Activated T-cell treated with anti-CD3 and anti-CD28 coated beads, Interleukin-2, amount 50 U/mL, for 1 hour (primary cell): ENCODE measurements at places on chromosomes 16 and 17.
A peak's percentile ranks its signal among the peaks of the same experiment; 100 is the strongest.

GRCh38 chr17:28612936-28613872, 781 bp downstream of the RSKR start:
- peak; percentile 39 for DNase-seq

- DNase-seq, result no peak
Observed at GRCh38 chr17:29129731-29130130, 50.5 kb downstream of the MYO18A start.

GRCh38 chr16:80739523-80739922, 64.9 kb downstream of the CDYL2 start:
- DNase-seq, result no peak

DNA sequence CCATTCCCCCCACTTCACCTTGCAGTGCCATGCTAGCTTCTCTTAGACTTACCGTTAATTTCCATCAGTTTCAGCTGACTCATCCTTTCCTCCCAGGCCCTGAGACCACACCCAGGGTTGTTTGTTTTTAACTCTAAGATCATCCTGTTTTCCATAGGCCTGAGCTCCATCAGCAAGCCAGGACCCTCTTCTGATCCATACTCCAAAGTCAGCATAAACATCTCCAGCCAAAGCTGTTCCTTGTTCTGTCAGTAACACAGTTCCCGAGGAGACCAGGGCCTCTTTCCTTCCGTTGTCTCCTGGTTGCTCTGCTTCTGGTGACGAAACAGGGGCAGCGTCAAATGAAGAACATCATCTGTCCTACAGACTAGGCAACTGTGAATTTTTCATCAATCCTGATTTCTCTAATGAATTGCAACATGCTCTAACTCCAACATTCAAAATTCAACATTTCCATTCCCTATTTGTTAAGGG, 83.8 kb upstream of the HNF1B start:
- DNase-seq, result no peak

- peak; percentile 45 for DNase-seq
Observed at GRCh38 chr16:57689762-57690558, 4.6 kb upstream of the DRC7 start.

GRCh38 chr17:56793531-56793930, 40.2 kb downstream of the C17orf67 start:
- no peak for DNase-seq

DNA sequence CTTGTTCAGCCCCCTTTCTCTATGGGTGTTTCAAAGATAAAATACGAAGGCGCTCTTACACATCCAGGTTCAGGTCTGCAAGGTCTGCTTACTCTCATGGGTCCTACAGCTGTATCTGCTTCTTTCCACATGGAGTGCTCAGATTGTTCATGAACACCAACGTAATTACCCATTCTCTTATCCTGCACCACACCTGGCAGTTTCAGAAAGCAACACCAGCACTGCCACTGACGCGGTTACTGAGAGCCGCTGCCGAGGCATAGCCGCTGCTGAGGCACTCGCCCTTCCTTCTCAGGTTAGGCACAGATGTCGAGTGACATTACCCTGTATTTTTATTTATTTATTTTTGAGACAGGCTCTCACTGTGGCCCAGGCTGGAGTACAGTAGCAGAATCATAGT, 147.1 kb downstream of the RPTOR start:
- DNase-seq, result no peak

DNA sequence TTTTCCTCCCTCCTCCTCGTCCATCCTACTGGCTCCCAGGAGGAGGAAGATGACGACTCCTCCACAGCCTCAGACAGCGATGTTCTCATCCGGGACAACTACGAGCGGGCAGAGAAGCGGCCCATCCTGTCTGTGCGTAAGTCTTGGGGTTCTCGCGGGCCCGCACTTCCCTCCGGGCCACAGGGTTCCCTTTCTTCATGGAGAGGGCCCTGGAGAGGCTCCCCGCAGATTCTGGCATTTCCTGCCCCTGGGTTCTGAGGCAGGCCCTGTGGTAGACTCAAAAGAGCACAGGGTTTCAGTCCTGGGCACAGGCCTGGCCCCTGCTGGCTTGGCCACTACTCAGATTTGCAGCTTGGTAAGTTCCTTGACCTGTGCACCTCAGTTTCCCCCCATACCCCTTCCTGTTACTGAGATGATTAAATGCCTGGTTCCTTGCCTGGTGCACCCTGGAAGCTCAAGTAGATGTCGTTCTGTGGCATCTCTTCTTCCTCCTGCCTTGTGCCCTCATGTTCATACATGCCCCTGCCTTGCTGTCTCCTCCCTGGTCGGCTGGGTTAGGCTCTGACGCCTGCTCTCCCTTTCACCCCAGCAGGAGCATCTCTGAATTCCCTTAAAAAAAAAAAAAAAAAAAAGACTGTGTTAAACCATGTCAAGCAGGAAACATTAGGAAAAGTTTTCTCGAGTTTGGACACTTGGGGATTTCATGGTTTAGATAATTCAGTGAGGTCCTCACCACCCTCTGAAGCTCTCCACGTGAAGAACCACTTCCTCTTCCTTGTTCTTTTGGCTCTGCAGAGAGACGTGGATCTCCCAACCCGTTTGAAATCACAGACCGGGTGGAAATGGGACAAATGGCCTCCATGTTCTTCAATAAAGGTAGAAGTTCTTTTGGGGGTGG, 14.3 kb upstream of the NAT9 start:
- no peak for DNase-seq

DNA sequence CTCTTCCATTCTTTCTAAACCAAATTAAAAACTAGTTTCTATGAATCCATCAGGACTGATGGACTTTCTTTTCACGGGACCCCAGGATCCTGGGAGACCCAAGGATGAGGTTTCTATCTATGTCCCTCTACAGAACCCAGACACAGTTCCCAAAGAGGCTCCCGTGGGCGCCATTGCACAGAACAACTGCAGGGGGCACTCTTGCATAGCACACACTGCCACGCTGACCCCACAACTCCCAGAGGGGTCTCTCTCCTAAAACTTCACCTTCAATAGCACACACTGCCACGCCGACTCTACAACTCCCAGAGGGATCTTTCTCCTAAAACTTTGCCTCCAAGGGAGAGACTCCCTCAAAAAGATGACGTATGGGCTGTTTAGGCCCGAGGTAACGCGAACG, 9.0 kb downstream of the ABR start:
- DNase-seq, result no peak

- no peak for DNase-seq
Observed at GRCh38 chr16:30700491-30700890, 1.5 kb downstream of the SRCAP start.

DNA sequence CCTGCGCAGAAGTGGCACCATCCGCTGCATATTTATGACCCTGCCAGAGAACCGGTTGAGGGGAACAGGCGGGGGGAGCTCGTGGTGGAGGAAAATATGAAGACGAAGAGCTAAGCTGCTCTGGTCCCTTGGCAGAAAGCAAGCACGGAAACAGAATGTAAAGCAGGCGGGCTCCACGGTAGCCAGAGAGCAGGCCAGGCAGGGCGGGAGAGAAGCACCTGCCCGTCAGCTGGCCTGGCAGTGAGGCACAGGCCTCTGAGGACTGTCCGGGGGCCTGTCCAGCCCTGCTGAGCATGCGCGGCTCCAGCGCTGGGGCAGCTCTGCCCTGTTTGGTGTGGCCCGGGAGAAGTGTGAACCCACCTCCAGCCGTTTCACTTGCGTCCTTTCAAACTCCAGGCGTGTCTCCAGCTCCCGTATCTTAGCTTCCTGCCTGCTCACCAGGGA, 46.7 kb downstream of the PIPOX start:
- DNase-seq, result no peak

DNA sequence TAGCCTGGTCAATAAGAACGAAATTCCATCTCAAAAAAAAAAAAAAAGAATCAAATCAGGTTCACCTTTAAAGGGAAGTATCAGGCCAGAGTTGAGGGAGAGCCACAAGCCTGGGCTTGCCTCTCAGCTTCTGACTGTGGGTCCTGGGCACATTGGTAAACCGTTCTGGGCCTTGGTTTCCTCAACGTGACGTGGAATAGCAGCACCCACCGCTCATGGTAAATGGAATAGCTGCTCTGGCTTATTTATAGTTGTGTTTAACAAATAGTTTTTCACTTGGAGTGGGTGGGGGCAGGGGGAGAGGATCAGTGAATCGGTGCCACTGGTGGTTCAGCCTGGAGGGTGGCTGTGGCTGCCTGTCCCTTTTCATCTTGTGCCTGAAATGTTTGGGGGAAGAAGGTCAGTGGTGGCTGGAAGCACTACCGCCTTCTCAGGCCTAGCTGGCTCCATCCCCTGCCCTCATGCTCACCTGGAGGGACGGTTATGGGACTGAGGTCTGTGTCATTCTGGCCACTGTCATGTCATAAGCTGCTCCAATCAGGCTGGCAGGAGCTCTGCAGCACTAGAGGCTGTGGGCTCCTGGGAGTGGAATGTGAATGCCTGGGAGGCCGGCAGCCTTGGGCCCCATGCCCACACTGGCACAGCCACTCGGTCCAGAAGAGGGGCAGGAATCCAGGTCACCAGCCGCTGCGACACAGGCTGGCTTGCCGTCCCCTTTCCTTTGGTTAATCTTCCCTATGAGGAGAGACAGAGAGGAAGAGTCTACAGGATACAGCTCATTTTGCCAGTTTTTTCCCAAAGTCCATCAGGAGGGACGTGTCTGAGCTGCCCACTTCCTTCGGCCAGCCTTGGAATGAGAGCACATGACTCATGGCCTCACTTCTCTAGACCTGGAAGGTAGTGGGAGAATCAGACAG, 27.0 kb downstream of the CCR7 start:
- peak; percentile 20 for DNase-seq

DNA sequence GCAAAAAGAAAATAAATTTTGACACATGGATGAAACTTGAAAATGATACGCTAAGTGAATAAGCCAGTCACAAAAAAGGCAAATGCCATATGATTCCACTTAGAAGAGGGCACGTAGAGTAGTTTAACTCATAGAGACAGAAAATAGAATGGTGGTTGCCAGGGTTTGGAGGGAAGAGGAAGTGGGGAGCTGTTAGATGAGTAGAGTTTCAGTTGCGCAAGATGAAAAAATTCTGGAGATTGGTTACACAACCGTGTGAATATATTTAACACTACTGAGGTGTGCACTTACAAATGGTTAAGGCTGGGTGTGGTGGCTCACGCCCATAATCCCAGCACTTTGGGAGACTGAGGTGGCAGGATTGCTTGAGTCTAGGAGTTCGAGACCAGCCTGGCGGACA, 93.4 kb upstream of the TMEM132E start:
- no peak for DNase-seq

GRCh38 chr16:85923153-85924021, 24.4 kb downstream of the IRF8 start:
- no peak for DNase-seq

- no peak for DNase-seq
Observed at GRCh38 chr17:73586275-73586832, 57.9 kb downstream of the SDK2 start.

GRCh38 chr16:79885320-79885719, 284.8 kb upstream of the MAF start:
- no peak for DNase-seq

DNA sequence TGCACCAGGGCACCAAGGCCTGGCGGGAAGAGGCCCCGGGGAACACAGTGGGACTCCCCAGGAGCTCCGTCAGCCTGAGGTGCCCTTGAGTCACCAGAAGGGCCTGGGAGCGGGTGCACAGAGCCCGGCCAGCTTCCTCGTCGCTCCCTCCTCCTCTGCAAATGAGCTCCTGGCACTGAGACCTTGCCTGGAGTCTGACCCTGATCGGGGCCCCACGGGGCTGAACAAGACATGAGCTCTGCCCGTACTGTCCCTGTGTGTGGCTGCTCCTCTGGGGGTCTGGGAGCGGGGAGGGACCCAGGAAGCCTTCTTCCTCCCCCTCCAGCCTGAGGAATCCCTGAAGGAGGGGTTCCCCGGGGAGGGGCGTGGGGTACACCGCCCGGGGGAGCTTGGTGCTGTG, 36.4 kb upstream of the SSTR5 start:
- DNase-seq, result no peak

GRCh38 chr17:82055965-82056728, 4.4 kb downstream of the GPS1 start:
- DNase-seq, result no peak

- no peak for DNase-seq
Observed at GRCh38 chr17:79231766-79232287, 157.2 kb downstream of the ENGASE start.

DNA sequence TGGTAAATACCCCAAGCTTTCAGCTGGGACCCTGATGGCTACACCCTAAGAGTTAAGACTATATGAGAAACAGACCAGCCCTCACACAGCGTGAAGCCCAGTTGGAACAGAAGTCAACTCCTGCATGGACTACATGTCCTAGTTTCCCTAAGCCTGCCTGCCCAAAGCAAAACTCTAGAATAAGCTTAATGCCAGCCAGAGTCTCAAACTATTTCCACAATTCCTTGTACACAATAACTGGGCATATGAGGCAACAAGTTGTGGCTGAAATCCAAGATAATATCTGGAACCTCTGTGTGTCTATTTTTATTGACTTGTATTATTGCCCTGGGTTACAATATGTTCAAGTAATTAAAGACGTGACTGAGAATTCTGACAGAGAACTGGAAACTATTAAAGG, 19.4 kb downstream of the MYH10 start:
- no peak for DNase-seq

DNA sequence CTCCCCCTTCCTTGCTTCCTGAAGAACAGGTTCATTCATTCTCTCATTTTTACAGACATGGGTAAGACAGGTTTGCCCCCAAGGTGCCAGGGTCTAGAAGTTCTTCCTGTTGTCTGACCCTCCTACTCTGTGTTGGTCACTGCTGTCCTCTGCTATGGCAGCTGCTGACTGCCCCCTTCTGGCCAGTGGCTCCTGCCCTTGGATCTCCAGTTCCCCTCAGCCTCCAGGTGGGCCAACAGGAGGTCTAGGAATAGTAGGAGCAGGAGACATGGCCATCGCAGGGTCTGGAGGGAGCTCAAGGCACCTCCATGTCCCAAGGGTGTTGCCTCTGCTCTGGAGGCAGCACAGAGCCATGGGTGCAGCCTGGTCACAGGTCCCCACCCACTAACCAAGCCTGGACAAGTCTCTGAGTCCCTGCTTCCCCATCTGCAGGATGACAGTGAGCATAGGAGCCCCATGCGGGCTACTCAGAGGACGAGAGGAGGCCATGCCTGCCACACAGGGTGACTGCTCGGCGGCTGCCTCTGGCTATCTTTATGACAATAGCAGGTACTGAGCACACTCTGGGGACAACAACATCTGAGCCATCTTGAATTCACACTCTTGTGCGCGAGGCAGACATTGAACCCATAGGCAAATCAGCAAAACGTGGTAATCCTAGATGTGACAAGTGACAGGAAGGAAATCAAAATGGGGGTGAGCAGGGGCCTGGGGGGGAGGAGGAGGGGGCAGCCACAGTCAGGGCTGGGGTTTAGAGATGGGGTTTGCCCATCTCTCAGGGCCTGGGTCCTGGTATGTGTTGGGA, 27.0 kb upstream of the NXPH3 start:
- DNase-seq, result no peak

GRCh38 chr17:29588017-29588561, 1.4 kb downstream of the GIT1 start:
- no peak for DNase-seq

GRCh38 chr17:20235747-20236146, 226.6 kb downstream of the SPECC1 start:
- DNase-seq, result no peak

- DNase-seq, result no peak
Observed at GRCh38 chr16:30609002-30609925, 925 bp downstream of the ZNF689 start.

GRCh38 chr17:74493331-74493833, 26.9 kb downstream of the CD300A start:
- peak; percentile 77 for DNase-seq

- DNase-seq, result no peak
Observed at GRCh38 chr16:1564325-1564724, 30.9 kb downstream of the TMEM204 start.

GRCh38 chr16:85296859-85297660, 184.8 kb upstream of the CIBAR2 start:
- peak; percentile 59 for DNase-seq

- no peak for DNase-seq
Observed at GRCh38 chr17:71234349-71234748, 886.5 kb upstream of the SOX9 start.
